ENCODE measurements at places on chromosomes 12 and 14.

GRCh38 chr14:105042813-105043212 lies 21.9 kb upstream of the CDCA4 start:
- H3K36me3 ChIP-seq = no peaks in the 10 kb centered on the region
- H3K27me3 ChIP-seq = no peaks in the 10 kb centered on the region
- DNase-seq = no peak
- no peaks in the 10 kb centered on the region for H3K4me1 ChIP-seq

DNA sequence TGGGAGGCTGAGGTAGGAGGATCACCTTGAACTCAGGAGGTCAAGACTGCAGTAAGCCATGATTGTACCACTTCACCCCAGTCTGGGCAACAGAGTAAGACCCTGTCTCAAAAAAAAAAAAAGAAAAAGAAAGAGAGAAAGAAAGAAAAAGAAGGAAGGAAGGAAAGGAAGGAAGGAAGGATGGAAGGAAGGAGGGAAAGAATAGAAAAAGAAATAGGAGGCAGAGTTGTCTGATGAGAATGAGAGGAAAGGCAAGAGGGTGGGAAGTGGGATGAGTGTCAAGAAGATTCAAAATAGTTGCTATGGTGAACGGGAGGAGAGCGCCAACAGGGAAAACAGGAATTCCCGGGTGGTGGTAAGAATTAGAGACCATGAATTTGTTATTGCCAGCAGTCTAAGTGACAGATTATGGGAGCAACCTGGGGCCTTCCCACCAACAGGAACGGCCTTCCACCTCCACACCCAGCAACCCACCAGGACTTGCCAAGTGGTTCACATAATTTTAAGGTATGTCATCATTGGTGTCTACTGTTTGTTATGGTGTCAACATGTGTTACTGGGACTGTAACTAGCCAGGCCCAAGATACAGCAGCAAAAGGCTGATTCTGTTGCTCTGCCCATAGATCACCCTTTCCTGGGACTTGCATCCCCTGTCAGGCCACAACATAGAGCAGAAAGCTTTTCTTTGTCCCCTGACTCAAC lies 36.1 kb upstream of the C12orf76 start:
- no peaks in the 10 kb centered on the region for H3K27me3 ChIP-seq
- H3K27ac ChIP-seq = no peak overlapping the region
- no peak for DNase-seq
- no peaks in the 10 kb centered on the region for H3K4me1 ChIP-seq
- H3K4me3 ChIP-seq = no peak overlapping the region

GRCh38 chr12:90216815-90217214 lies 508.2 kb upstream of the ATP2B1 start:
- H3K27me3 ChIP-seq = no peaks in the 10 kb centered on the region
- H3K27ac ChIP-seq = no peak overlapping the region
- no peak overlapping the region for H3K4me3 ChIP-seq

DNA sequence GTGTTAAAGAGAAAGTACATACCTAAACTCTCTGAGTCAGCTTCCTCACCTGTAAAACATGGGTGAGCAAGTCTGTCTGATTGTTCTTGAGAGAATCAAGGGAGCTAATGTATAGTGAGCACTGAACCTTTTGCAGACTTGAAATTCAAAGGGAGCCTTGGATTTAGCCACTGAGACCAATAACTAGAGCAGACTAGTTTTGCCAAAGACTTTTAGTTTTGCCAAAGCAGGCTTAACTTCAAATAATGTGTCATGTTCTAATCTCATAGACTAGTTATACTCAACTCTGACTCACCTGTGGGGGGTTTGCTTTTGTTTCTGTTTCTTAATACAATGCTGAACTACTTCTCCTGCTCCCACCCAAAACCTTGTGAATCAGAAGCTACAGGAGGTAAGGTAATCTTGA lies 123.7 kb downstream of the SLC25A21 start:
- no peaks in the 10 kb centered on the region for H3K4me1 ChIP-seq
- H3K27me3 ChIP-seq = peaks cover 4% of the 10 kb centered on the region
- no peak for DNase-seq
- no peak overlapping the region for H3K27ac ChIP-seq
- H3K36me3 ChIP-seq = no peaks in the 10 kb centered on the region

- H3K36me3 ChIP-seq = no peaks in the 10 kb centered on the region
- no peak overlapping the region for H3K27ac ChIP-seq
- H3K27me3 ChIP-seq = peaks cover 10% of the 10 kb centered on the region
- no peak overlapping the region for H3K4me3 ChIP-seq
- DNase-seq = no peak
- no peaks in the 10 kb centered on the region for H3K4me1 ChIP-seq
Measured at GRCh38 chr12:131370321-131370720, 340.6 kb upstream of the SFSWAP start.

DNA sequence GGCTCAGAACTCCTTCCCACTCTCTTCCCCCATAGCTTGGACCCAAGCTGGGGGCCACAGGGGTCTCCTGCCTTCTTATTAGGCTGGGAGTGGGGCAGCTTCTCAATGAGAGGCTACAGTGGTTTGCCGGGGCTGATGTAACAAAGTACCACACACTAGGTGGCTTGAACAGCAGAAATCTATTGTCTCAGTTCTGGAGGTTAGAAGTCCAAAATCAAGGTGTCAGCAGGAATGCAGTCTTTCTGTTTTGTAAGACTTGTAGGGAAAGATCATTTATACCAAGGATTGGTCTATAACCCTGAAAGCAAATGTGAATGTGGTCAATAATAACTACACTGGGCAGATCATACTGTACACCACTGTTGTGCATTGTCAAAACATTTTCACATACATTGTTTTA lies 124.5 kb upstream of the ARHGAP5 start:
- H3K27me3 ChIP-seq = no peaks in the 10 kb centered on the region
- no peak for DNase-seq
- H3K4me3 ChIP-seq = no peak overlapping the region

DNA sequence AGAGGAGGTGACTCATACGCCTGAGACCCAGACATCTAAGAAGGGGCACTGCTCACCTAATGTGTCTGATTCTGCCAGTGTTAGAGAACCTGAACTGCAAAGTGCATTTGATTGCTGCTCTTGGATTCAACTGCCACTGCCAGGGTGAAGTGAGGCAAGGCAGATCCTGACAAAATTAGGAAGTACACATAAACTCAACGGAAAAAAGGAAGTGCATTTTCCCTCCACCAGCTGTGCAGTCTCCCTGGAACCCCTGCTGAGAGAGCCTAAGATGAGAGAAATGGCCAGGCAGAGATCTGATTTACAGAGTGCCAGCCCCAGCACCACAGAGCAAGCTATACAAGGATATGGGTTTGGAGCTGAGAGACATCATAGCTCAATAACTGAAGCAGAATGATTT lies 215.3 kb downstream of the SEC23A start:
- H3K36me3 ChIP-seq = no peaks in the 10 kb centered on the region
- no peaks in the 10 kb centered on the region for H3K4me1 ChIP-seq
- no peak overlapping the region for H3K4me3 ChIP-seq
- no peak overlapping the region for H3K27ac ChIP-seq

DNA sequence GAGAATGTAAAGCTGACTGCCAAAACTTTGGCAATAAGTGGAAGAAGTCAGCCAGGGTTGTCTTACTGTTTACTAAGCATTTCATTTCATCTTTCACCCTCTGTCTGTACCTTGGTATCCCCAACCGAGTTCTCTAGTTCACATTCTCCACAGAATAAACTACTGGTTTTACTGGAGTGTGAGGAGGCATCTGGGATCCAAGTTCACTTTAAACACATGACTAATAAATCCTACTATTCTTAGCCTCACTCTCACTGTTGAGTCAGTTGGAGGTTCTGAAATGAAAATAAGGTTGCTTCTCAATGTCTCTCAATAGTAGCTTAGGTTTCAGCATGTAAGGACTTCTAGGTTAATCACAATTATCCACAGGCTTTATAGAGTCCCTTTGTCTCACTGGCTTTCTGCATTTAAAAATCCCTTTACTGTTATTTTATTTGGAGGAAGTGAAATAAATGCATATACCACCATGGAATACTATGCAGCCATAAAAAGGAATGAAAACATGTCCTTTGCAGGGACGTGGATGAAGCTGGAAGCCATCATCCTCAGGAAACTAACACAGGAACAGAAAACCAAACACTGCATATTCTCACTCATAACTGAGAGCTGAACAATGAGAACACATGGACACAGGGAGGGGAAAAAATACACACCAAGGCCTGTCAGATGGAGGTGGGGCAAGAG lies 95.8 kb downstream of the EPS8 start:
- no peaks in the 10 kb centered on the region for H3K4me1 ChIP-seq
- no peaks in the 10 kb centered on the region for H3K27me3 ChIP-seq
- no peaks in the 10 kb centered on the region for H3K36me3 ChIP-seq
- H3K27ac ChIP-seq = no peak overlapping the region

- no peak for DNase-seq
- no peaks in the 10 kb centered on the region for H3K36me3 ChIP-seq
- H3K27me3 ChIP-seq = no peaks in the 10 kb centered on the region
- H3K27ac ChIP-seq = no peak overlapping the region
- H3K4me3 ChIP-seq = no peak overlapping the region
Measured at GRCh38 chr12:129127771-129128170, 274.5 kb downstream of the GLT1D1 start.

GRCh38 chr14:74062809-74063150 lies 21.5 kb downstream of the ALDH6A1 start:
- no peak overlapping the region for H3K4me3 ChIP-seq
- H3K36me3 ChIP-seq = no peaks in the 10 kb centered on the region
- H3K4me1 ChIP-seq = no peaks in the 10 kb centered on the region
- no peak overlapping the region for H3K27ac ChIP-seq

DNA sequence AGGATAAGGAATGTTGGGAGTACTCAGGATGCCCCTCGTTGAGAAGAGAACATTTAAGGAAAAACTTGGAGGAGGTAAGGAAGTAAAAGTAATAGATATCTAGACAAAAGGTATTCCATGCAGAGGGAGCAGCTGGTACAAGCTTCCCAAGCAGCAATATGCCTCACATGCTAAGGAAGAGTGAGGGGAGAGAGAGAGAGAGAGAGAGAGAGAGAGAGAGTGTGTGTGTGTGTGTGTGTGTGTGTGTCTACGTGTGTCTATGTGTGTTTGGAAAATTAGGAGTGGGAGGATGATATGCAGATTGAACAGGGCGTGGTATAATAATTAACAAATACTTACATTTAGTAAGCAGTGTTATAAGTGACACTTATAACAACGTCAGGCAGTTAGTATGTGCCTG lies 9.2 kb upstream of the PARP11 start:
- H3K4me3 ChIP-seq = no peak overlapping the region
- H3K4me1 ChIP-seq = no peaks in the 10 kb centered on the region
- DNase-seq = no peak
- no peak overlapping the region for H3K27ac ChIP-seq
- H3K36me3 ChIP-seq = no peaks in the 10 kb centered on the region

DNA sequence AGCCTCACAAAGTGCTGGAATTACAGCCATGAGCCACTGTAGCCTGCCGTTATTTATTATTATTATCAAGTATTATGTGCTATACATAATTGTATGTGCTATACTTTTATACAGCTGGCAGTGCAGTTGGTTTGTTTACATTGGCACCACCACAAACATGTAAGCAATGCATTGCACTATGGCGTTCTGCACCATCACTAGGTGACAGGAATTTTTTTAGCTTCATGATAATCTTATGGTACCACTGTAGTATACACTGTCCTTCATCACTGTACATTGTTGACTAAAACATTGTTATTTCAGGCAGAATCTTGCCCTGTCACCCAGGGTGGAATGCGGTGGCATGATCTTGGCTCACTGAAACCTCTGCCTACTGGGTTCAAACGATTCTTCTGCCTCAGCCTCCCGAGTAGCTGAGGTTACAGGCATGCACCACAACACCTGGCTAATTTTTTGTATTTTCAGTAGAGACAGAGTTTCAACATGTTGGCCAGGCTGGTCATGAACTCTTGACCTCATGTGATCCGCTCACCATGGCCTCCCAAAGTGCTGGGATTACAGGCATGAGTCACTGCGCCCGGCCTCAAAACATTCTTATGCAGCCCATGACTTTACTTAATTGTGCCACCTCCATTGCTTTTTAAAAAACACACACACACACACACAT lies 17.1 kb downstream of the MRPL42 start:
- H3K27ac ChIP-seq = no peak overlapping the region
- H3K4me1 ChIP-seq = no peaks in the 10 kb centered on the region
- DNase-seq = no peak
- no peaks in the 10 kb centered on the region for H3K36me3 ChIP-seq
- no peak overlapping the region for H3K4me3 ChIP-seq
- no peaks in the 10 kb centered on the region for H3K27me3 ChIP-seq

- no peak for DNase-seq
- no peak overlapping the region for H3K4me3 ChIP-seq
- H3K27me3 ChIP-seq = no peaks in the 10 kb centered on the region
- no peaks in the 10 kb centered on the region for H3K36me3 ChIP-seq
Measured at GRCh38 chr14:104732355-104732804, 8.4 kb downstream of the ADSS1 start.

- no peaks in the 10 kb centered on the region for H3K4me1 ChIP-seq
- H3K4me3 ChIP-seq = no peak overlapping the region
- H3K27me3 ChIP-seq = no peaks in the 10 kb centered on the region
- DNase-seq = no peak
- H3K36me3 ChIP-seq = no peaks in the 10 kb centered on the region
- no peak overlapping the region for H3K27ac ChIP-seq
Measured at GRCh38 chr14:57796556-57796955, 69.3 kb downstream of the SLC35F4 start.

- no peak overlapping the region for H3K27ac ChIP-seq
- no peaks in the 10 kb centered on the region for H3K36me3 ChIP-seq
- H3K4me3 ChIP-seq = no peak overlapping the region
- no peaks in the 10 kb centered on the region for H3K27me3 ChIP-seq
Measured at GRCh38 chr12:122172262-122172939, 1.6 kb downstream of the IL31 start.

- no peak overlapping the region for H3K27ac ChIP-seq
- no peaks in the 10 kb centered on the region for H3K36me3 ChIP-seq
- H3K27me3 ChIP-seq = peaks cover 7% of the 10 kb centered on the region
Measured at GRCh38 chr12:1534748-1535147, 59.6 kb downstream of the FBXL14 start.

DNA sequence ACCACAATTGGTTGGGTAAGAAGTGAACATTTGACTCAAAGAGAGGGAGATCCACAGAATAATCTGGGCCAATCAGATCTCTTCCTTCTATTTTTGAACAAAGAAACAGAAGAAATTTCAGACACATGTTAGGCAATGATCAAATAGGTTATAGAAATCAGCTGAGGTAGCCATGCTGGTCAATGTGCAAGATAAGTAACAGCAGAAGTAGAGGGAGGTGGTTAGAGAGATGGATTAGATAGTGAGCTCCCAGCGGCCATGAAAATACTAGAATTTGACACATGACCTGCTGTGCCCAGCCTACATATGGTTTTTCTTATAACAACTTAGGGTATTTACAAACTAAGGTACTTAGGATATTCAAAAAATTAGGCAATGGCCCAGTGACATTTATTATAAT lies 230.9 kb upstream of the ARID2 start:
- no peak for DNase-seq
- H3K4me1 ChIP-seq = no peaks in the 10 kb centered on the region
- H3K27me3 ChIP-seq = no peaks in the 10 kb centered on the region

DNA sequence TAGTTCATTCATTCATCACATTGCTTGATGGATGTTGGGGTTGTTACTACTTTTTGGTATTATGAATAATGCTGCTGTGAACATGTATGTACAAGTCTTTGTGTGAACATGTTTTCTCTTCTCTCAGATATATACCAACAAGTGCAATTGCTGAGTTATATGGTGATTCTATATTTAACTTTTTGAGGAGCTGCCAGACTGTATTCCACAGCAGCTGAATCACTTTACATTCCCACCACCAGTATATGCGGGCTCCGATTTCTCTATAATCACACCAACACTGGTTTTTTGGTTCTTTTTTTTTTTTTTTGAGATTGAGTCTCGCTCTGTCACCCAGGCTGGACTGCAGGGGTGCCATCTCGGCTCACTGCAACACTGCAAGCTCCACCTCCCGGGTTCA lies 22.2 kb upstream of the PLEKHG6 start:
- H3K36me3 ChIP-seq = no peaks in the 10 kb centered on the region
- H3K27me3 ChIP-seq = no peaks in the 10 kb centered on the region
- DNase-seq = no peak
- no peaks in the 10 kb centered on the region for H3K4me1 ChIP-seq
